Endodermal cell (in vitro differentiated cells): ENCODE measurements at places on chromosomes 13 and 19. TPM values are rescaled to one million over a fixed set of nuclear protein-coding genes. Genes with fewer than 3 reads are reported as not detected.

Gene KIR3DL2
- total RNA-seq, result not detected in 2 replicates

Gene CERS1
- total RNA-seq, result 16.6 and 19.8 TPM in 2 replicates

Gene RXFP2
- total RNA-seq, result not detected in 2 replicates

Gene LYPD5
- 0.11 TPM in 1 of 2 replicates, not detected in the other for total RNA-seq

Gene HCN2
- total RNA-seq, result 0.15 to 0.61 TPM (median 0.27 TPM) in 3 replicates

Gene NPAS1
- total RNA-seq, result 6.9 to 15.6 TPM (median 8.1 TPM) in 3 replicates

Gene CYP2S1
- 26.7 and 34.2 TPM in 2 replicates for total RNA-seq

Gene YJEFN3
- 12.6 and 13.3 TPM in 2 replicates for total RNA-seq

DNA sequence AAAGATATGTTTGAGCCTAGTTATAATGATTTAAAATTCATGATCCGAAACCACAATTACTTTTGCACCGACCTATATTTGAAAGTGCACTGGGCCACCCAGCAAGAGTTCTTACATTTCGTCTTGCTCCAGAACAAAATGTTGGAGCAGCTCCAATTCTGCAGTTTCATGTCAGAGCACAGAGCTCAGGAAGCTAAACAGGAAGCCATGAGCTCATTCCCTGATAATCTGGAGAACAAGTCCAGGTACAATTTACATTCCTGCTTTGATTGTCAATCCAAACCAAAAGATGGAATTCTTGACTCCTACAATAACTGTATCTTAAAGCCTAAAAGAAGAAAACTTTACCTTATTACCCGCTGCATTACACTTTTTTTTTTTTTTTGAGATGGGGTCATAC is 131.8 kb downstream of the KCTD12 start:
- no peaks in the 10 kb centered on the region for H3K36me3 ChIP-seq
- no peak overlapping the region for H3K27ac ChIP-seq
- no peaks in the 10 kb centered on the region for H3K27me3 ChIP-seq
- no peak for DNase-seq
- H3K4me1 ChIP-seq, result peaks cover 8% of the 10 kb centered on the region
- no peak overlapping the region for H3K4me3 ChIP-seq

DNA sequence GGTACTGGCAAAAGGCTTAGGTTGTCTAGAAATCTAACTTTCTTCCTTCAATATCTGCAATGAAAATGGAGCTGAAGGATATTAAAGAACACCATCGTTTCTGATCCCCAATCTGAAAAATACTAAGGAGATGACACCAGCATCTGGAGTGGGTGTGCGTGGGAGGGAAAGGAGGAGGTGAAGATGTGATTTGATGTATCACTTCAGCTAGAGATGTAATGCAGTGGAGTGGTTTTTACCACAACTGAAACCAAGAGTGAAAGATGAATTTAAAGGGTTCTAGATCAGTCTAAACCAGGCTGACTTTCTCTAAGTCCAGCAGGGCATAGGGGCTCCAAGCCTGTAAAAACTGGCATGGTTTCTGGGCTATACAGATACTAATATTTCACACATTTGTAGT is 148.4 kb downstream of the AKAP11 start:
- no peaks in the 10 kb centered on the region for H3K36me3 ChIP-seq
- no peak overlapping the region for H3K27ac ChIP-seq
- H3K27me3 ChIP-seq, result no peaks in the 10 kb centered on the region
- H3K4me1 ChIP-seq, result no peaks in the 10 kb centered on the region

DNA sequence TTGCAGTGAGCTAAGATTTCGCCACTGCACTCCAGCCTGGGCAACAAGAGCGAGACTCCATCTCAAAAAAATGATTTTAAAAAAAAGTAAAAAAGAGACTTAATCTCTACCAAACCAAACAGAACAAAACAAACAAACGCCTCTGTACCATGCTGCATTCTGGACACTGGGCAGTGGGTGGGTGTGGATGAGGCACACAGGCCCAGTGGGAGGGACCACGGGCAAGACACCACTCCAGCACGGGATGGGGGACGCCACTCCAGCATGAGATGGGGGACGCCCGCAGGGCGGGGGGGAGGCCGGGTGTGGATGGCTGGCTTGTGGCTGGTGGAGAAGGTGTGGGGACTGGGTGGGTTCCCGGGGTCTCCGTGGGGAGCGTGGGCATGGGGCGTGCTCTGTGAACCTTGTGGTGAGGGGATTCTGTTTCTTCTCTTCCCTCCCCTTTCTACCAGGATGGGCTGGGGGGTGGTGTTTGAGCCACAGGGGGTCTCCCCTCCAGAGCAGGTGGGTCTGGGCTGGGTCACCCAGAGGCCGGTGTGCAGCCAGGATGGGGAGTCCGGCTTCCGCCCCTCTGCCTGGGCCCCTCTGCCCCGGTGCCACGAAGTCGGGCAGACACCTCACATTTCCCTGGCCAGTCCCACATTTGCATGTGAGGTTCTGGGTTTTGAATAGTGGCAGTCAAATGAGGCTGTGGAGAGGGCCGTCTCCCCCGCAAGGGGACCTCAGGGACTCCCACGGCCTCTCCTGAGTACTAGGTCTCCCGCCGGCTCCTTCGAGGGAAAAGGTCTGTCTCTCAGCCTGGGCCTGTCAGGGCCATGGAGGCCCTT is 23.9 kb upstream of the MATK start:
- no peaks in the 10 kb centered on the region for H3K36me3 ChIP-seq
- H3K4me1 ChIP-seq, result no peaks in the 10 kb centered on the region
- DNase-seq, result peak; percentile 33
- no peaks in the 10 kb centered on the region for H3K27me3 ChIP-seq
- no peak overlapping the region for H3K4me3 ChIP-seq
- H3K27ac ChIP-seq, result no peak overlapping the region

GRCh38 chr13:41054212-41054877 is 7.0 kb upstream of the WBP4 start:
- H3K4me1 ChIP-seq, result peaks cover 4% of the 10 kb centered on the region
- peaks cover 18% of the 10 kb centered on the region for H3K36me3 ChIP-seq
- no peaks in the 10 kb centered on the region for H3K27me3 ChIP-seq
- H3K4me3 ChIP-seq, result no peak overlapping the region

- no peak for DNase-seq
- H3K4me3 ChIP-seq, result no peak overlapping the region
- no peak overlapping the region for H3K27ac ChIP-seq
- no peaks in the 10 kb centered on the region for H3K27me3 ChIP-seq
- no peaks in the 10 kb centered on the region for H3K4me1 ChIP-seq
- no peaks in the 10 kb centered on the region for H3K36me3 ChIP-seq
These were observed 1430.7 kb upstream of the PCDH20 start for GRCh38 chr13:62846302-62846701.

- no peaks in the 10 kb centered on the region for H3K4me1 ChIP-seq
- H3K36me3 ChIP-seq, result no peaks in the 10 kb centered on the region
- H3K27ac ChIP-seq, result no peak overlapping the region
- H3K4me3 ChIP-seq, result no peak overlapping the region
- peak; percentile 75 for DNase-seq
These were observed 1.4 kb upstream of the ERFL start for GRCh38 chr19:41929536-41930071.

DNA sequence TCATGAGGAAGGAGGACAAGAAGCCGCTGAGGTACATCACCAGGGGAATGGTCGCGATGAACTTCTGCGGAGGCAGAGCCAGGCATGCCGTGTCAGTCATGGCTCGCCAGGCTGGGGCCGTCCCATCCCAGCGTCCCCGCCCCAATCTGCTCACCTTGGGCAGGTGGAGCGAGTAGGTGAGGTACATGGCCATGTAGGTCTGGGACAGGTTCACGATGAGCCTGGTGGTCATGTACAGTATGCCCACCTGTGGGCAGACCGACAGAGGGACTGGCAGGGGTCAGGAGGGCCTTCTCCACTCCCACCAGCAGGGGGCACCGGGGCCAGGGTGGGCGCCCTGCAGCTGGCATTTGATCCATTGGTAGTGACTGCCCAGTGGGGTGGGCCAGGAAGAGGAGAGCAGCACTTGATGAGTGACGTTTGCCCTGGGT is 8.3 kb downstream of the TEKTIP1 start:
- peak; percentile 68 for DNase-seq
- no peaks in the 10 kb centered on the region for H3K4me1 ChIP-seq
- no peak overlapping the region for H3K27ac ChIP-seq
- H3K4me3 ChIP-seq, result no peak overlapping the region

DNA sequence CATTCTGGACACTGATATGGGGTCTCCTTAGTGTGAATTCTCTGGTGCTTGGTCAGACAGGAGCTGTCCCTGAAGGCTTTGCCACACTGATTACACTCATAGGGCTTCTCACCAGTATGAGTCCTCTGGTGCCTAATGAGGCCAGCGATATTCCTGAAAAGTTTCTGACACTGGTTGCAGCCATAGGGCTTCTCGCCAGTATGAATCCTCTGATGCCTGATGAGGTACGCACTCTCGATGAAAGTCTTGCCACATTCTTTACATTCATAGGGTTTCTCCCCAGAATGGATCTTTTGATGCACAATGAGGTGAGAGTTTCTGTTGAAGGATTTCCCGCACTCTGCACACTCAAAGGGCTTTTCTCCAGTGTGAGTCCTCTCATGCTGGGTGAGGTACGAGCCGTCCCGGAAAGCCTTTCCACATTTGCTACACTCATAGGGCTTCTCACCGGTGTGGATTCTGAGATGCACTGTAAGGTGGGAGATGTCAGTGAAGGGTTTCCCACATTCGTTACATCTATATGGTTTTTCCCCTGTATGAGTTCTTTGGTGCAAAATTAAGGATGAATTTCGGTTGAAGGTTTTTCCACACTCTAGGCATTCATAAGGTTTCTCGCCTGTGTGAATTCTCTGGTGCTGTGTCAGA is 22.4 kb downstream of the ZNF329 start:
- H3K4me1 ChIP-seq, result no peaks in the 10 kb centered on the region
- peaks cover 64% of the 10 kb centered on the region for H3K36me3 ChIP-seq
- peak overlapping the region; percentile 63 for H3K4me3 ChIP-seq
- DNase-seq, result peak; percentile 50
- H3K27ac ChIP-seq, result no peak overlapping the region

DNA sequence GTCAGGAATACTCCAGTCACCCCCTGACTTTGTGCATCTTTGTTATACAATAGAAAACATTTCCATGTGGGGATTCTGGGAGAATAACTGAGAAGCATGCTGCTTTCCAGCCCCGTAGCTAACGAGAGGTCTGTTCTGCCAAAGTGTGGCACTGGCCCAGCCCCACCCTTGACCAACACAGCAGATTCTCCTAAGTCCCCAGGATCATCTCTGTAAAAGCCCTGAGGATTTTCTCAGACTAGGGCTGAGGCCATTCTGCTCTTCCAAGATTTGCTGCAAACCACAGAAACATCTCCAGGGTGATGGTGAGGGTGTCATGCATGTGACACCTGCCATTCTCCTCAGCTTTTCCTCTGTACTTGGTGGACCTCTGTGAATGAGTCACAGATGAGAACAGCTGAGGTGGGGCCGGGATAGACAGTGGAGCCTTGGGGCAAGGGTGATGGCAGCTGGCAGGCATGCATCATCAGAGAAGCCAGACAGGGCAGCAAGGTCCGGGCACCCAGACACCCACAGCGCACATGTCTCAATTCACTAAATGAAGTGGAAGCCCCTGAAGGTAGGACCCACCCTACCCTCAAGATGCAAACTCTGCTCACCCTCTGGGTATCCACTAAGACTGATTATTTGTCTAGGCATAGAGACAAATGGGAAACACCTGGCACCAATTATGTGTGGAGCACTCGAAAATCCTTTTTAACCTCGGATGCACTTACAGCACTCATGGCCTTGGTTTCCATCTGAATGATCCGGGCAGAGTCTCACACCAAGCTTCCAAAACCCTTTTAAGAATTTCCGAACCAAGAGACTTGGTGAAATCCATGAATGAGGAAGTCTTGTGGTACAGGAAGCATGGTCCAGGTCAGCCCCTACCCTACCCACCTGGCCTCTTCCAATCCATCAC is 20.1 kb upstream of the DOCK9 start:
- DNase-seq, result peak; percentile 30
- H3K36me3 ChIP-seq, result no peaks in the 10 kb centered on the region
- H3K27me3 ChIP-seq, result no peaks in the 10 kb centered on the region

- peaks cover 14% of the 10 kb centered on the region for H3K4me1 ChIP-seq
- H3K27ac ChIP-seq, result no peak overlapping the region
- peak; percentile 91 for DNase-seq
- H3K36me3 ChIP-seq, result no peaks in the 10 kb centered on the region
- no peaks in the 10 kb centered on the region for H3K27me3 ChIP-seq
- H3K4me3 ChIP-seq, result peak overlapping the region; percentile 9
These were observed 107.5 kb downstream of the KLF12 start for GRCh38 chr13:74026753-74027152.

DNA sequence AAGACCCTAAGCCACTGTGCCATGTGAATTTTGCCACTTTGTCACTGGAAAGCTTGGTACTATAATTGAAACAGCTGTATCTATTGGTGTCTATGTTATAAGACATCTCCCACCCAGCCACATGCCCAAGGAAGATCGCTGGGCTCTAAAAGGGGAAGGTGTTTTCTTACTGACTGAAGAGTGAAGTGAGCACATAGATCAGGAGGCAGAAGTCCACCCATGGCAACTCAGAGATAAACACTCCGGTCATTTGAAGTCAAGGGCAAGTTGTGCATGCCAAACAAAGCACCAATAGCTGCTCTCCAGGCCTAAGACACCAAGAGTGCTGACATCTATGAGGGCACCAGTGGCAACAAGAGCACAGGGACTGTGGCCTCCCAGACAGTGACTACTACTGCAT is 153.8 kb downstream of the KCTD12 start:
- peaks cover 4% of the 10 kb centered on the region for H3K4me1 ChIP-seq
- no peak overlapping the region for H3K4me3 ChIP-seq
- H3K27me3 ChIP-seq, result no peaks in the 10 kb centered on the region
- DNase-seq, result no peak

GRCh38 chr13:110653271-110653670 is 37.9 kb downstream of the NAXD start:
- H3K4me3 ChIP-seq, result no peak overlapping the region
- no peaks in the 10 kb centered on the region for H3K27me3 ChIP-seq
- H3K27ac ChIP-seq, result no peak overlapping the region
- no peaks in the 10 kb centered on the region for H3K4me1 ChIP-seq
- no peak for DNase-seq

GRCh38 chr19:31627620-31628365 is 278.6 kb upstream of the TSHZ3 start:
- no peak overlapping the region for H3K4me3 ChIP-seq
- no peaks in the 10 kb centered on the region for H3K27me3 ChIP-seq
- H3K36me3 ChIP-seq, result no peaks in the 10 kb centered on the region
- H3K4me1 ChIP-seq, result no peaks in the 10 kb centered on the region
- DNase-seq, result no peak
- H3K27ac ChIP-seq, result no peak overlapping the region

GRCh38 chr13:114285166-114285808 is 3.9 kb downstream of the UPF3A start:
- H3K36me3 ChIP-seq, result peaks cover 60% of the 10 kb centered on the region
- H3K27me3 ChIP-seq, result no peaks in the 10 kb centered on the region
- no peak overlapping the region for H3K4me3 ChIP-seq
- no peak for DNase-seq
- H3K4me1 ChIP-seq, result no peaks in the 10 kb centered on the region

GRCh38 chr13:103961784-103962183 is 895.6 kb upstream of the SLC10A2 start:
- no peaks in the 10 kb centered on the region for H3K4me1 ChIP-seq
- no peak overlapping the region for H3K27ac ChIP-seq
- no peaks in the 10 kb centered on the region for H3K27me3 ChIP-seq
- DNase-seq, result no peak
- no peak overlapping the region for H3K4me3 ChIP-seq
- H3K36me3 ChIP-seq, result no peaks in the 10 kb centered on the region
